ENCODE measurements at places on chromosomes 7 and 10.

DNA sequence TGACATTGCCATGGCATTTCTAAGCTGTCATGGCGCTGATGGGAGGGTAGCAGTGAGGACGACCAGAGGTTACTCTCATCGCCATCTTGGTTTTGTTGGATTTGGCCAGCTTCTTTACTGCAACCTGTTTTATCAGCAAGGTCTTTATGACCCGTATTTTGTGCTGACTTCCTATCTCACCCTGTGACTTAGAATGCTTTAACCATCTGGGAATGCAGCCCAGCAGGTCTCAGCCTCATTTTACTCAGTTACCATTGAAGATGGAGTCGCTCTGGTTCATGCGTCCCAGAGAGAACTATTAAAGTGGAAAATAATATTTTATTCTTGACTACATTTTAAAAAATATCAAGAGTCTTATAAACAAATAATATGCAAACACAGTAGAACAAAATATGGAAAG, 131.7 kb downstream of the RSU1 start:
- DNase-seq, result no peak

DNA sequence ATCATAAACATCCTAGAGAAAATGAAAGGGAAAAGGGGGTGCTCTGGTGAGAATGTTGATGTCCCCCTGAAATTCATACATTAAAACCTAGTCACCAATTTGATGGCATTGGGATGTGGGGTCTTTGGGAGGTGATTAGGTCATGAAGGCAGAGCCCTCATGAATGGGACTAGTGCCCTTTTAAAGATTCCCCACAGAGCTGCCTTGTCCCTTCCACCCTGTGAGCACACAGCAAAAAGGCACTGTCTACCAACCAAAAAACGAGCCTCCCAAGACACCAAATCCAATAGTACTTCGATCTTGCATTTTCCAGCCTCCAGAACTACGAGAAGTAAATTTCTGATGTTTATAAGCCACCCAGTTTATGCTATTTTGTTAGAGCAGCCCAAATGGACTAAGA, 47.6 kb downstream of the OSBPL3 start:
- no peak for DNase-seq

DNA sequence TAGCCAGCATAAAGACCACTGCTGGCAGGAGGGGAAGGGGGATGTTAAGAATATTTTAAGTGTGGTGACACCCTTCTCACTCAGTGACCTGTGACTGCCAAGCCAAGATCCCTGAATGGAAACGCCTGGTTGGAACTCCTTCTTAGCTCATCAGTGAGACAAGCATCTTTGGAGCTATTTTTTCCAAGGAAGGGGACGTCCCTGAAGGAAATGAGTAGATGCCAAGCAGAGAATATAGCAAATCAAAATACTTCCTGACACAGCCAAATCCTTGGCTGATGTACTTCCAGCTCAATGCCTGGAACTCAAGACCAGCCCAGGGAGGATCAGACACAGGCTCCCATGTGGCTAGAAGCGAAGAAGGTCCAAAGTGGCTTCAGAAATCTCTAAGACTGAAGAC, 82.2 kb downstream of the SORBS1 start:
- DNase-seq, result no peak

DNA sequence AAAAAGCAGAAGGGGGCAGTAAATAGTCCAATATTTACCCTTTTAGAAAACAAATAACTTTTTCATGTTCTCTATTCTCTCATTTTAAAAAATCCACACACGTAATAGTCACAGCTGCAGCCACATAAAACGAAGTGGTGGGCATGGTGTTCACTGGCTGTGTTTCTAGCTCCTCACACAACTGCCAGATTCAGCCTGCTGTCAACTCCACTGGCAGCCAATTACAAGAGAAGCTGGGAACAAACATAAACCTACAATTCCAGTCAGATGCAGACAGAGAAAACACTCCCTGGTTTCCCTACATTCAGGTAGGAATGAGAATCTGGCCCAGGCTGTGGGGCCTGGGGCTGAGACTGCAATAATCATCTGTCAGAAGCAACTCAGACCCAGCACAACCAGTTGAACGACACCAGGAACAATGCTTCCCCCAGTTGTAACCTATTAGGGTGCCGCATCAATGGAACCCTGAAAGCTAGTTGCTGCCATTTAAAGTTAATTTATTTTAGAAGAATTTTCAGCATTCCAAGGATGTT, 29.1 kb downstream of the ERCC6 start:
- DNase-seq, result no peak

- DNase-seq, result no peak
Observed at GRCh38 chr10:132559538-132559937, 22.0 kb downstream of the INPP5A start.

GRCh38 chr10:33665501-33665900, 331.0 kb upstream of the NRP1 start:
- no peak for DNase-seq

- no peak for DNase-seq
Observed at GRCh38 chr10:71239946-71240795, 27.8 kb downstream of the UNC5B start.

DNA sequence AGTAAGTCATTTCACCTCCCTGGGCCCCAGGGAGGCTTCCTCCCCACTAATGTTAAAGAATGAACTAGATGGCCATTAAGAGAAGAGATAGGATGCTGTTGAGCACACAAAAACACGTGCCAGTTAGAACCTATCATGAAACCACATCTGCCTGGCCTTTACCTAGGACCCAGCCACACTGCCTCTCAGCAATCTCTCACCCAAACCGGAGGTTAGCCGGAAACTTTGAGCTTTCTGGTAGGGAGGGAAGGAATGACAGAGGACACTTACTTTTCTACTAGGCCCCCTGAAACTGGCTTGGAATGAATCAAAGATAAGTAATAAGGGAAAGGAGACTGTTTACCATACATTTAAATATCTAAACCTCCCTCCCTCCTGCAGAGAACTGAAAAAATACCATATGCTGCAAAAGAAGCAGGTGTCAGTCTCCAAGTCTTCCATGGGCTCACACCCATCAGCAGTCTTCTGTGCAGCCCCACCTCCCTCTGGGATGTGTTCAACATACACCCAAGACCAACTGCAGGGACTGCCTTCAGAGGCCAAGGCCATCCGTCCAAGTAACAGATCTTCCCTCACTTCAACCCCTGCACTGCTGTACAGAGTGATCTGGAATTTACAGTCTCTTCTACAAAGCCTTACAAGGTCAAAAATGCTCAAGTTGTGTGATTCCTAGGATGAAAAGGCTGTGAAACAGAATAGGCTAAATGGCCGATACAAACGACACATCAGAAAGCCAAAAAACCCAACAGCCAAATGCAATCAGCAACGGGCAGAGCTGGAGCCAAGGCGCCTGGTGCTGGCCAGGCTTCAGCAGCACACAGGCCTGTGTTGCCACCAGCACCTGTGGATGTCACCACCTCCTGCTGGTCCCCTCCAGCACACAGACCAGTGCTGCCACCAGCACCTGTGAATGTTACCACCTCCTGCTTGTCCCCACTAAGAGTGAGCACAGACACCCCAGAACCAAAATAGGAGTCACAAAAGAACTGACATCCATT, 42.4 kb downstream of the SORBS1 start:
- DNase-seq, result no peak

DNA sequence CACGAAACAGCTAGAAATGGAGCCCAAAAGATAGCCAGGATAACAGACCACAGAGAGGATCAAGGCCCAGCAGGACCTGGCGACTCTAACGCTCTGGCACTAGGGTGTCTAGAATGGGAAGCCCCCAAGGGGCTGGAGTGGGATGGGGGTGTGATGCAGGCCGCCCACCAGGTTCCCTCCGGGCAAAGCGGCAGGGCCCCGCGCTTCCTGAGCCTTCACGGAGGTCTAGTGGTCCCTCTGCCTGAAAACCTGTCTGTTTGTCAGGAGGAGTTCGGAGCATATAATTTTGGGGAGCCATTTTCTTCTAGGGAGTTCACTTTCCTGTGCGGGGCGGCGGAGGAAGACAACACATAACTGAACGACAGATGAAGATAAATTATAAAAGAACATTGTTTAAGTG, 48.2 kb upstream of the FXYD4 start:
- no peak for DNase-seq

DNA sequence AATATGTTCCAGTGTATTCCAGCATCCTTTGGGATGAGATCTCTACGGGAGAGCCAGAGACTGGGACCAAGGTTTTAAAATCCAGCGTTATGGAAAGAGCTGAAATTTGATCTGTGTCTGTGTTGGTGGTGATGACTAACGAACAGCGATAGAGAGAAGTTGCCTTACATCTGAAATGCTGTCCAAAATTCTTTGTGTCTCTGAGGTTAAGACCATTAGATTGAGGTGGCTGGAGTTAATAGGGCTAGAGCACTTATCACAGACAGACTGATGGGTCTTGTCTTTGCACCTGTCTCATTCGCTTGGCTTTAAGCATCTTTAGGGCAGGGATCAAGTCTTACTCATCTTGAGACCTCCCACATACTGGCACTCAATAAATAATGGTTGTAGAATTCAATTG, 41.0 kb upstream of the RAPGEF5 start:
- no peak for DNase-seq

GRCh38 chr7:101671371-101672356, 42.6 kb upstream of the MYL10 start:
- no peak for DNase-seq

- no peak for DNase-seq
Observed at GRCh38 chr7:47358944-47359588, 222.8 kb downstream of the TNS3 start.

DNA sequence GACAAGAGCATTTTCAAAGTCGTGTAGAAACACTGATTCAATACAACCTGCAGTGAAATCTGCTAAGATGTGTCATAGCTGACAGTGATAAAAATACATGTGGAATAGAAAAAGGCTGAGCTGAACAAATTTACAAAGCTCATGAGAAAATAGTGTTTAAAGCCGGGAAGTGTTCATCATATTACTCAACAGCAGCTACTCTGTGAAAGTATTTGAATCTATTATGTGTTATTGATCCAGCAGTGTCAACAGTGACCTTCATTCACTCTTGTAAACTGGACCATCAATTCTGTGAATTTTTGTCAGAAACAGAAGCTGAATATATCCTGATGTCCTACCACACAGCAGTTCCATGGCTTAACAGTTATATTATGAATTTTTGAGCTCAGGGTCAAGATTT, 11.6 kb downstream of the DYDC1 start:
- no peak for DNase-seq

DNA sequence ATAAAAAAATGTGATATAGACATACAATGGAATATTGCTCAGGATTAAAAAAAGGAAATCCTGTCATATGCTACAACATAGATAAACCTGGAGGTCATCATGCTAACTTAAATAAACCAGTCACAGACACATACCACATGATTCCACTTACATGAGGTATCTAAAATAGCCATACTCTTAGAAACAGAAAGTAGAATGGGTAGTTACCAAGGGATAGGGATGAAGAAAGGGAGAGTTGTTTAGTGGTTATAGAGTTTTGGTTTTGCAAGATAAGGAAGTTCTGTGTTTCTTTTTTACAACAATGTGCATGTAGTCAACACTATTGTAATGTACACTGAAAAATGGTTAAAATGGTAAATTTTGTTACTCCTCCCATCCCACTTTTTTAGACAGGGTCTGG, 30.5 kb downstream of the BICC1 start:
- DNase-seq, result no peak

DNA sequence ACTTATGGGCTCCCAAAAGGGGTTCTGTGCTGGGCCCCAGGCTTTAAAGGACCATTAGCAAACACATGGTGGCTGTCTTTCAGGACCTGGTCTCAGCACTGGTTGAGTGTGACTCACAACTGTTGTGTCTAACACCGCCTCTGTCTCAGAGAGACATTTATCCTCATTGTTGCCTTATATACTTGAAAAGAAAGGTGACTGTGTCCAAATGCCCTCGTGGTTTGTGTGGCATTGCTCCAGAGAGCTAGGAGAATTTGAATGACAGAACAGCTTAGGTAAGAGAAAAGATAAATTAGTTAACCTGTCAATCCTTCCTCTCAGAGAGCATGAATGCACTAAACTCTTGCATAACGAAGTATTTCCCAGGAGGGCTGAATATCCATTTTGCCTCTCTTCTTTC, 14.5 kb upstream of the FAM13C start:
- DNase-seq, result no peak

GRCh38 chr7:7216279-7216678, 33.9 kb downstream of the C1GALT1 start:
- no peak for DNase-seq

DNA sequence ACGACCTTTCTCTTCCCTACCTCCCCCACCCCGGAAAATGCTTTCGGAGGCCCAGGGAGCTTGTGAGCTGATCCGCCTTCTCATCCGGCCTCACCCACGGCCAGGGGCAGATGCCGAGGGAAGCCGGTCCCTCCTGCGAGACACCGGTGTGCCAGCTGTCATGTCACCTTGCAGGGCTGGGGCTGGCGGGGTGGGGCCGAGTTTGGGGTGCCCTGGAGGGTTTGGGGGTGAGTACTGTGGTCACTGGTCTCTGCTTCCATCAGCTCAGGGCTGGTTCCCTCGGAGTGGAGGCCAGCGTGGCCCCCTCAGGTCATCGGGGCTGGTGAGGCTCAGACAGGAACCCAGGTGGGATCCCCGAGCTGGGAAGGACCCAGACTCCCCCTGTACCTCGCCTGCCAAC, 48.7 kb downstream of the RCC1L start:
- DNase-seq, result no peak

DNA sequence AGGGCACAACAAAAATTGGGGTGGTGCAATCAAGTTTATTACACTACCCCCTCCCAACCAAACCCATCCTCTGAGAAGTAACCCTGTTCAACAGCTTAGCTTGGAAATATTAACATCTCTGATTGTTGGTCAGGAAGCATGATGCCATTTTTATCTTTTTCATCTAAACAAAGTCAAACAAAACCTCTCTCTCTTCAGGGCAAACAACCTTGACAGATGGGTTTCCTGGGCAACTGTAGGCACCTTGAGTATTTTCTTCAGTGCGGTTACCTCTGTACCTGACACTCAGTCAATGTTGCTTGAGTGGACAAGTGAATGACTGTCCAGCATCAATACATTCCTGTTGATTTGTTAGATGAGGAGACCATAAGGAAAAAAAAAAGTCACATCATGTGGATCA, 183.6 kb downstream of the NRP1 start:
- no peak for DNase-seq

- DNase-seq, result peak; percentile 78
Observed at GRCh38 chr10:91043173-91043910, 122.5 kb upstream of the ANKRD1 start.

GRCh38 chr10:68154211-68154497, 44.9 kb downstream of the MYPN start:
- DNase-seq, result peak; percentile 53

GRCh38 chr7:148503900-148504487, 86.6 kb upstream of the C7orf33 start:
- peak; percentile 52 for DNase-seq

- DNase-seq, result no peak
Observed at GRCh38 chr10:27752673-27753237, 7.1 kb upstream of the MKX start.

DNA sequence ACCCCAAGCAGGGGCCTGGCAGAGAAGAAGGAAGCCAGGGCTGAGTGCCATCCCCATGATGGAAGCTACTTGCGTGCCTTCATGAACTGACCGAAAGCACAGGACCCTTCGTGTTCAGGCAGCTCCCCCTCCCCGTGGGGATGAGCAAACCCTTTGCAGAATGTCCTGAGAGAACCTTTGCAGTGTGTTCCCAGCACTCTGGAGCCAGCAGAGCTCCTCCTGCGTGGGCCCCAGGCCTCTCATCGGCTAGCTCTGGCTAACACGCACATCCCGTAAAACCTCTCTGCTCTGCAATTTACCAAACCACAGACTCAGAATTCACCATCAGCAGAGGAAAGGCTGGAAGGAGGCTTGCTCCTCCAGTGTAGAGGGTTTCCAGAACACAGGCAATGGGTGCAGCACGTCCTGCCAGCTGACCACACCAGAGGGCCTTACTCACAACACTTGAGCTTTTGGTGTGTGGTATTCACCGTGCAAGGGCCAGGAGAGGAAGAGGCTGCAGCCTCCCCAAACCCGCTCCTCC, 3.1 kb downstream of the SH3PXD2A start:
- no peak for DNase-seq
